MV-4-11 (cell line): ENCODE measurements at places on chromosomes 13 and 19.
A peak's percentile ranks its signal among the peaks of the same experiment; 100 is the strongest.

GRCh38 chr19:41325947-41326706 lies 16.2 kb downstream of the CCDC97 start:
- DNase-seq, result no peak

GRCh38 chr19:38499532-38499931 lies 66.0 kb downstream of the RYR1 start:
- no peak for DNase-seq

GRCh38 chr13:22130254-22130653 lies 459.4 kb downstream of the FGF9 start:
- no peak for DNase-seq

- DNase-seq, result no peak
Observed at GRCh38 chr13:109673477-109673876, 112.9 kb downstream of the IRS2 start.

GRCh38 chr19:8209462-8210378 lies 550 bp downstream of the CERS4 start:
- DNase-seq, result no peak

GRCh38 chr13:108760129-108760528 lies 130.7 kb downstream of the MYO16 start:
- no peak for DNase-seq

GRCh38 chr13:78636495-78636894 lies 22.5 kb downstream of the OBI1 start:
- no peak for DNase-seq

GRCh38 chr13:100502446-100502845 lies 86.1 kb downstream of the GGACT start:
- no peak for DNase-seq

DNA sequence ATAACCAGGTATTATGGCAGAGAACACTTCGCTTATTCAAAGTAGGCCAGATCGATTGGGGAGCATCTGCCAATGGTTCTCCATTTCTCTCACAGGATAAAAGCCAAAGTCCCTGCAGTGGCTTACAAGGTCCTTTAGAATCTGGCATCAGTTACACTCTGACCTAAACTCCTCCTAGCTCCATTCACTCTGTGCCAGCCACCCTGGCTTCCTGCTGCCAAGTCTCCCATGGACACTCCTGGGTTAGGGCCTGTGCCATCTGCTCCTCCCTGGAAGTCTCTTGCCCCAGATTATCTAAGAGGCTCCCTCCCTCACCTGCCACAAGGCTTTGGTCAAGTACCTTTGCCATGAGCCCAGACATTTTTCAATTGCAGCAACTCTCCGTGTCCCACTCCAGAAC lies 649.2 kb downstream of the DACH1 start:
- no peak for DNase-seq

DNA sequence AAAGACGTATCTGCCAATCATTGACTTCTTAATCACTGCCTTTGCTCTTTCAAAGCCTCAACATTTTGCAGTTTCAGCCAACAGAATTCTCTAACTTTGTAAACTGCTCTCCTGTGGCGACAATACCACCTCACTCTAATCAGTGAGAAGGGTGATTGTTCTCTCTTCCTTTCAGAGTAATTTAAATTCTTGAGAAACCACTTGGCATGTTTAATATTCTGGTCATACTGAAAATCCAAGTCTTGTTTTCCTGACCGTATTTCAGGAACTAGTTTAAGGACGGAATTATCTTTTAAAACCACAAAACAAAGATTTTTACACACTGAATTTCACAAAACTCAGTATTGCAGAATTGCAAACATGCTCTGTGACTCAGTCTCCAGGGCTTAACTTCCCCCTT lies 5.2 kb upstream of the CDC16 start:
- peak; percentile 83 for DNase-seq

- peak; percentile 11 for DNase-seq
Observed at GRCh38 chr19:19475849-19476828, 39.2 kb downstream of the TSSK6 start.

- no peak for DNase-seq
Observed at GRCh38 chr13:20241593-20241992, 9.5 kb upstream of the GJB6 start.

DNA sequence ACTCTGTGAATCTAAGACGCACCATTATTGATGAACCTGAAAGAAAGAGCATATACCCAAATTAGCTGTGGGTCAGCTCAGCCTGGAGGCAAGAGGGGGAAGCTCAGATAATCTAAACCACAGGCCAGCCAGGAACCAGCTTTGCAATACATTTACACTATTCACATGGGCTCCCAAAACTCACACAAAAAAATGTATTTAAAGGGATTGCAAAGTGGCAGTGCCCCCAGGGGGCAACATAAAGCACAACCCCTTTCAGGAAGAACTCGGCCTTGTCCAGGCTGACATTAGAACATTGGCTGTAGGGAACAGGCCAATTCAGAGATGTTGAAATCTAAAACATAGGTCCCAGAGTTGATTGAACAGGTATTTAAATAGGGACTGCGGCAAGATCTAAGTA lies 3.2 kb upstream of the PROZ start:
- DNase-seq, result peak; percentile 29

- DNase-seq, result peak; percentile 92
Observed at GRCh38 chr13:48535766-48536165, 2.9 kb upstream of the RCBTB2 start.

DNA sequence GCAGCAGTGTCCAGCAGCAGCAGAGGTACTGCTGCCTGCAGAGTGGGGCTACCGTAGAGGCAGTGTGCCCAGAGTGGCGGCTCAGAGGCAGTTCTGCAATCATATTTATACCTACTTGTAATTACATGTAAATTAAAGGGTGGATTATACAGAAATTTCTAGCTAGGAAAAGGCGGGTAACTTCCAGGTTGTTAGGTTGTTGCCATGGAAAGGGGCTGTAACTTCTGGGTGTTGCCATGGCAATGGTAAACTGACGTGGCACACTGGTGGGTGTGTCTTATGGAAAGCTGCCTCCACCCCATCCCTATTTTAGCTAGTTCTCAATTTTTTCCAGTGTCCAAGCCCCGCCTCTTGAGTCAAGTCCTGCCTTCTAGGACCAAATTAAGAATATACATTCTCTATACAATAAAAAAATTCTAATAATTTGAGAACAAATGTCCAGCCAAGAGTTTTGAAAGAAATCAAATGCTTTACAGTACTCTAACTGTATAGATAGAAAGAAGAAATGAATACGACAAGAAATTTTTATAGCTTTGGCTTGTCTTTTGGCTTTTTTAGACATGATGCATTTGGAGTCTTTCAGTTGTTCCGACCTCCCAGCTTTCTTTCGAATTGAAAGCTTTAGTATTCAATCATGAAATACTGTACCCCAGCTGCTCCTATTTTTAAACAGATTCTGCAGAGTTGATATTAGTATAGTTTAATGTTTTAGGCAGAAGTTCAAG lies 816.6 kb downstream of the DIAPH3 start:
- DNase-seq, result no peak

GRCh38 chr19:43667876-43668405 lies 2.0 kb downstream of the PLAUR start:
- no peak for DNase-seq

GRCh38 chr19:5914358-5914774 lies 312 bp downstream of the CAPS start:
- DNase-seq, result no peak

GRCh38 chr13:87280139-87280538 lies 391.0 kb upstream of the SLITRK5 start:
- no peak for DNase-seq

DNA sequence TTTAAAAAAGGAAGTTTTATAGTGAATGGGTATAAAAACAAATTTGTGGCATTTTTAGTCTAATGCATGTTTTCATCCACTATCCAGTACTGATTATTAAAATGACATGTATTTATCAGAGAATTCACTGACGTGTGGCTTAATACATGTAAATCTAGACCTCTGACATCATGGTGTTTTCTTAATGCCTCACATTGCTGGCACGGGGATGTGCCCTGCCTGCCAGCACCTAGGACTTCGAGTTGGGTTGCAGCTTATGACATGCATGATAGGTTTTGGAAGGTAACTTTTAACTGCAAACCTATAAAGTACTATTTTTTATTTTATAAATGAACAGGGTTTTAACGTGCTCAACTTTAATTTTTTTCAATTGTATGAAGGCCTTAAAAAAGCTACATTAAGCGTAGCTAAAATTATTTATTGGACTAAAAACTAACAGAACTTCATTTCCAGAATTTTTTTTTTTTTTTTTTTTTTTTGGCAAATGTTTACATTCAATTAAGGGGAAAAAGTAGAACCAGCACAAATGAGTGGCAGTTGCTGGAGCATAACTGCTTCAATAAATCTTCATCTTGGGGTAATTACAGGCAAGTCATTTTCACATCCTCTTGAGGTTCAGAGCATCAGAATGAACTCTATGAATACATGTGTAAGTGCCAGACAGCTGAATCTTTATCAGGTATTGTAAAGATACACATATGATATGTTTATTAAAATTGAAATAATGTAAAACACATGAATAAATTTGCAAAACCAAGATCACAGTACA lies 16.3 kb downstream of the METTL21C start:
- peak; percentile 63 for DNase-seq

- peak; percentile 99 for DNase-seq
Observed at GRCh38 chr13:76879203-76879882, 6.9 kb downstream of the KCTD12 start.

DNA sequence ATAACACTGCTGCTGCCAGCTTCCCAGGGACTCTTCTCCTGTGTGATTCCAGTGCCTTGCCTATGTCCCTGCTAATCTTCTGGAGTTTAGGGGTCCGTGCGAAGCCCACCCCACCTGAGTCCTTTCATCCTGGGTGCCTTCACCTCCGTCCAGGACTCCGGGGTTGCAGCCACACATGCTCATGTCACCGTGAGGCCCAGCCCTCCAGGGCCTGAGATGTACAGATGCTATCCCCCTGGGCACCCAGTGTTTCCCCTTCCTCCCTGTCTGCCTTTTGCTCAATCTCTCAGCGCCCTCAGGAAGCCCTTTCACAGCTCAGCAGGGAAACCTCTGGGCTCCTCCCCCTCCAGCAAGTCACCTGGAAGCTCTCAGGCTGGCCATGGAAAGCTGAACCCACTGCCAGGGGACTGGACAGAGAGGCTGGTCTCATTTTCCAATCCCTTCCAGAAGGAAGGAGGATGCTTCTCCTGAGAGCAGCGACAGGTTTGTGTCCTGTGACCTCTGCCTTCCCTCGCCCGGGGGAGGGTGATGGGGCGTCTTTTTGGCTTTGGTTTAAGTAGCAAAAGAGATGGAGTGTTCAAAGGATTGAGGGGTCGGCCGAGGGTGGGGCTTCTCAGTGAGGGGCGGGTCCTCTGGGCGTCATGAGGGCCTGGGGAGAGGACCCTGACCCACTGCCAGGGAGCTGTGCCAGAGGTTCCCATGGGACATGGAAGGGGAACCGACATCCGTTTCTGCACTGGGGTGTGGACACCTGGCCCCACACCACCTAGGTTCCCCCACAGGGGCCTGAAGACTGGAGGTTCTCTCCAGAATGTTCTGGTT lies 30.8 kb upstream of the TFDP1 start:
- DNase-seq, result no peak

- no peak for DNase-seq
Observed at GRCh38 chr13:59770451-59770850, 393.3 kb downstream of the DIAPH3 start.

DNA sequence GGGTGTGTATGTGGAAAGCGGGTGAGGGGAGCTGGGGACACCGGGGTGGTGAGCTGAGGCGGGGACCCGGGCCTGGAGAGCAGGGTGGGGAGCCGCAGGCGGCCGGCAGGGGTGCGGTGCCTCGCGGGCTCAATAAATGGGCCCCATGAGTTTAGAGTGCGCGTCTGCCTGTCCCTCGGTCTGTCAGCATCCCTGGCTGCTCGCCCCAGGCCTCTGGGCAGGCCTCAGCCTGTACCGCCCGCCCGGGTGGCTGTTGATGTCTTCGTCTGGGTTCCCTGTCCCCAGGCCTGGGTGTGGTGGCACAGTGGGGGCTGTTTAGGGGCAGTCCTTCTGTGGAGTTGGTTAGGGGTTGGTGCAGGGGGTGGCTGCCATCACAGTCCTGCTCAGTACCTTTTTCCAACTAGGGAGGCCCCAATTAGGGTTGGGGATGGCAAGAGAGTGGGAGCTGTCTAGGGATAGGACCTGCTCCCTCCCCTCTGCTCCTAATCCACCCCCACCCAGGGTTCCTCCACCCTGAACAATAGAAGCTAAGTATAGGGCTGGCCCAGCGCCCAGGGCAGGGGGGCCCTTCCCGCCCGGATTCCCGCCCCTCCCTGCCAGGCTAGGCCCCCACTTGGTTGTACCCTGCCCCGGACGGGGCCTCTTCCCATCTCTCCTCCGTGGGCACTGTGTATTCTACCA lies 12.2 kb downstream of the CIC start:
- DNase-seq, result peak; percentile 19

DNA sequence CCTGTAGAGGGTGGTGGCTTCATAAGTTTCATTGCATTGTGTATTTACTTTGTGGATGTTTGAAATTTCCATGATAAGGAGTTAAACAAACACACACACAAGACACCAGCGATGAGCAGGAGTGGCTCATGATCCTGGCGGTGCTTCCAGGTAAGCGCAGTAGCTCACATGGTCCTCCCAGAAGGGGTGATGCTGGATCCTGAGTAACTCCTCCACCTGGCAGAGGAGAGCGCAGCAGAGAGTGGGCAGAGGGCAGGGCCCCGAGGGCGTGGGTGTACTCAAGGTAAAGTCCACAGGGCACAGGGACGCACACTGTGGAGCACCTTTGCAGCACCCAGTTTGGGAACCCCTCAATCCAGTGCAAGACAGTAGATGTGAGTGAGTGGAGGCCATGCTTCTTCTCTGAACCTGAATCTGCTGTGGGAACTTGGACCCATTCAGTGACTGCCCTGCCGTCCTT lies 54.0 kb downstream of the RFX2 start:
- DNase-seq, result no peak

GRCh38 chr19:46573679-46574498 lies 27.2 kb upstream of the CALM3 start:
- no peak for DNase-seq

DNA sequence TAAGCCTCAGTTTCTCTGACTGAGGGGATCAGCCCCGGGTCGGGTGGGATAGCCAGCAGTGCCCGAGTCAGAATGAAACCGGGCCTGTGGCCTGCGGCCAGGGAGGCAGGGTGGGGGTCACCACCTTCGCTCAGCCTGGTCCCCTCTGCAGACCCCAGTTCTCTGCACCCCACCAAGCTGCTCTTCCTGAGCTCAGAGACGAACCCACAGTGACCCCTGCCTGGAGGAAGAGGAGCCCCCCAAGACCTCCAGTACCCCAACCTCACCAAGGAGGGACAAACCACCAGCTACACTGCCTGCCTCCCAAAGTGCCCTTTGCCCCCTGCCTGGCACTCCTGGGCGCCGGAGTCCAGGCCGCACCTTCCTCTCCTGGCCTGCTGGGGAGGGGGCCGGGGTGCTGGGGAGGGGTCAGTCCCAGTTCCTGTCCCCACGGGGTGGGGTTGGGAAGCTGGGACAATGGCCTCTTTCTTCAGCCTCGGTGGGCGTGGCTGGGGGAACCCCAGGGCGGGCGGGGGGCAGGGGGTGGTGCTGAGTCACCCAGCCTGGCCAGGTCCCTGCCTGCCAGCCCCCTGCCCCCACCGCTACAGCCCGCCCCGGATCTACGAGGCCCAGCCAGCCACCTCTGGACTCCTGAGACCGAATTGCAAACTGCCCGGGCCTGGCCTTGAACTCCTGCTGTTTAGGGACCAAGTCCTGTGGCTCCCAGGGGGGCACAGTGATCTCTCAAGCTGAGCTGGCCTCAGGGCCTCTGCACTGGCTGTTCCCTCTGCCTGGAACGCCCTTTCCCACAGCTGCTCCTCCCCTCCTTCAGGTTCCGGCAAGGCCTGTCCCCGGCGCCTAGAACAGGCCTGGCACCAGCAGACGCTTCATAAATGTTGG lies 14.3 kb downstream of the ZBTB7A start:
- peak; percentile 82 for DNase-seq
